ENCODE measurements at places on chromosomes 7 and 10.

- DNase-seq, result no peak
Measured at GRCh38 chr7:85230623-85231022, 43.8 kb upstream of the SEMA3D start.

- DNase-seq, result no peak
Measured at GRCh38 chr10:83122336-83122735, 1017.0 kb upstream of the GHITM start.

DNA sequence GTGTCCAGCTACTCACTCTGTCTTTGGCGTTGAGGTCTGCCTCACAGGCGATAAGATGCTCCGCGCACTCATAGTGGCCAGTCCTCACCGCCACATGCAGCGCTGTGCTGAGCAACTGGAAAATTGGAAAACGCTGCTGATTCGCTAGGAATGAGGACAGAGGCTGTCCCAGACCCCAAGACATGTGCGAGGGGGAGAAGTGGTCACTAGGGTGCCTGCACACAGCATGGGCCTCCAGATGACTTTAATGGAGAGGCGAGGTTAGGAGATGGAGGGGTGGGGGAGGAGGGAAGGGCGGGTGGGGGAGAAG is 5.2 kb downstream of the ANKRD1 start:
- no peak for DNase-seq

DNA sequence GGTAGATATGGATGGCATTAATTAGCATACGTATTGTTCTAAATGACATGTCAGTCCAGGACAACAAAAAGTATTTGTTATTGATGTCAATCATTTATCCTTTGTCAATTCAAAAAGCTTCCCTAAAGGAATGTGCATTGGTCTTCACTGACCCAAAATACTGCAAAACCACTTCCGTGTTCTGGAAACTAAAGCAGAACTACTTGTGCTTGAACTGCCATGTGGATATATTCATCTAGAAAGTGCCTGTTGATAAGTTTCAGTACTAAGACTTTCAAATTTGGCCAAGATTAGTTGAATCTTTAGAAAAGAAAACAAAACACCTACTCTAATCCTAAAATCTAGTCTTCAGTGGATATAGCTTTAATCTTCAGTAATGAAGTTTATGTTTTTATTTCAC is 242.1 kb upstream of the PPP1R3A start:
- no peak for DNase-seq

DNA sequence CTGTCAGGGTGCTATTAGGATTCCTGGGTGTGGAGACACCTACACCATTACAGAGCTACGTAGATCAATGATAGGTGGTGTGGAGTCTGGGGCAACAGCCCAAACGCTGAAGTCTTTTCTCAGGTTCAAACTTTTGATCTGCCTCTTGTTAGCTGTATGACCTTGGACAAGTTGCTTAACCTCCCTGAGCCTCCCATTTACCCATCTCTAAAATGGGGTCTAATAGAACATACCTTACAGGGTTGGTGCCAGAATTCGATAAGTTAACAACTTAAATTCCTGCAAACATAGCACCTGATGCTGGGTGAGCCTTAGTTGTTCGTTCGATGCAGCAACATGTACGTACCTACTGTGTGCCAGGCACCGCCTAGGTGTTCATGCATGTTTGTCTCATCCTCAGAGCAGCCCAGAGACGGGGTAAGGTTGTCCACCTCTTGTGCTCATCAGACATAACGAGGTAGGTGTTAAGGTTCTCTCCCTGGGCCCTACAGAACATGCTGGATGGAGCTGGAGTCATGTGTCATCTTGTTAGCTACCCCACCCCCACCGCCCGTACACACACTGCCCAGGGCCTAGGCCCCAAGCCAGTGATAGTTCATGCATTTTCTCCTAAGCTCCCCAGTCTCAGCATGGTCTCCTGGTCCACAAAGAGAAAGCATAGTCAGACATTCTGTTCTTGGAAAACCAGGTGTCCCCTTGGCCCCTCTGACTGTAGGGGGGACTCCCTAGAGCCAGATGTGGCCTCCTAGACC is 41.0 kb upstream of the SLC29A3 start:
- no peak for DNase-seq

GRCh38 chr7:128112781-128113221 is 81.6 kb upstream of the LRRC4 start:
- no peak for DNase-seq

DNA sequence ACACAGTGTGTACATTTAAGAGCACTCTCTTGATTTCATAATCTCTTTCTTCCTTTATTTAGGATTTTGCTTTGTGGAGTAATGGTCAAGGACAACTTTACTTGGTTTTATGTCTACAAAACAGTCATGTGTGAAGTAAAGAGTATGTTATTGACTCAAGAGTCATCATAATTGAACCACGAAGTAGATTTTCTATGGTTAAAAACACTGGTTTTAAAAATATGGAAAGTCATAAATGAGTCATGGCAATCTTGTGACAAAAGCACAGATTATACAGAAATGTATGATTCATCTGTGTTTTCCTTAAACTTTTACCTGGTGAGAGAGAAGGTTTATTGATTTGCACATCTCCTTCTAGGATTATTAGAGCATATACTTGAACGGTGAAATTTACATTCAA is 969.7 kb downstream of the GATA3 start:
- no peak for DNase-seq
